ENCODE measurements at places on chromosomes 5 and 9. TPM values are rescaled to one million over a fixed set of nuclear protein-coding genes. Genes with fewer than 3 reads are reported as not detected.
A peak's percentile ranks its signal among the peaks of the same experiment; 100 is the strongest.

- no peak overlapping the region for H3K27ac ChIP-seq
- H3K27me3 ChIP-seq, result no peaks in the 10 kb centered on the region
- DNase-seq, result peak; percentile 37
- no peak overlapping the region for H3K4me3 ChIP-seq
- H3K4me1 ChIP-seq, result no peaks in the 10 kb centered on the region
Measured at GRCh38 chr5:42005561-42006153, 80.6 kb downstream of the FBXO4 start.

DNA sequence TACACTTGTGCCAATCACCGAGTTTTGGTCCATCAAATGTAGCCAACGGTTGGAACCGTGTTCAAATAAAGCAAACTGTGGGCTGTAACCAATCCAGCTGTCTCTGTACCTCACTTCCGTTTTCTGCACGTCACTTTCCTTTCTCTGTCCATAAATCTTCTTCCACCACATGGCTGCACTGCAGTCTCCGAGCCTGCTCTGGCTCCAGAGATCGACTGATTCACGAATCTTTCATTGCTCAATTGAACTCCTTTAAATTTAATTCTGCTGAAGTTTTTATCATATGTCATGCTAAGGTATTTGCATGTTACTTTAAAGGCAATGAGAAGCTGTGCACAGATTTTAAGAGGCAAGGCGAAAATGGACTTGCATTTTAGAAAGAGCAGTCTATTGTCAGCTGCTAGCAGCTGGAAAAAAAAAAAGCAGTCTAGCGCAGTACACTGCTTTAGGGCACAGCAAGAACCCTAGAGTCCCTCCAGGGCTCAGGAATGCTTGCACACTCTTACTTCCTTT, 13.2 kb downstream of the TTC39B start:
- H3K4me3 ChIP-seq, result no peak overlapping the region
- peak overlapping the region; percentile 66 for H3K27ac ChIP-seq
- no peaks in the 10 kb centered on the region for H3K27me3 ChIP-seq
- H3K36me3 ChIP-seq, result no peaks in the 10 kb centered on the region

GRCh38 chr9:74953235-74953751, 581 bp upstream of the C9orf40 start:
- H3K4me1 ChIP-seq, result no peaks in the 10 kb centered on the region
- no peaks in the 10 kb centered on the region for H3K36me3 ChIP-seq
- no peaks in the 10 kb centered on the region for H3K27me3 ChIP-seq
- H3K27ac ChIP-seq, result no peak overlapping the region
- peak overlapping the region; percentile 89 for H3K4me3 ChIP-seq

ORM2 gene
- total RNA-seq, result not detected

DNA sequence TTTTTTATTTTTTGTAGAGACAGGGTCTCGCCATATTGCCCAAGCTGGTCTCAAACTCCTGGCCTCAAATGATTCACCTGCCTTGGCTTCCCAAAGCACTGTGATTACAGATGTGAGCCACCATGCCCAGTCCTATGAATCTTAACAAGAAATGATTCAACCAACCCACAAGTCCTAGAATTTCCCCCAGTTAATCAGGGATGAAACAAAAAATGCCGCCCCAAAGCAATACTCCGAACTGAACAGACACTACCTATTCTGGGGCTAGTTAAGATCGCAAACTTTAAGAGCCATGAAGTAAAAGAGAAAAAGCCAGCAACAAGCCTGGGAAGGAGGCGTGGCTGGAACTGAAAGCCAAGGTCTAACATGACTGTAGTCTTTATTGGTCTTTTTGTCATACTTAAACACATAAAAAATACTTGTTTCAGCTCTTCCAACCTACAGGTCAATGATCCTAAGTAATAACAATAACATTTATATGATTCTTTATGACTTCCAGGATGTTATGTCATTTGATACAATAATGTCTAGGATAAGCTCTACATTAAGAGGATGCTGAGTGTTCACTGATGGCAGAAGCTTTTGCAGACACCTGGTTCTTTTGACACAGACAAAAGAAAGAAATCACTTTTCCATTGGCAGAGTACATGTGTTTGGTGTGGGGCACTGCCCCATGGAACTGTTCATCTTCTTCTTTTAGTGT, 361.1 kb upstream of the TLE4 start:
- no peak overlapping the region for H3K4me3 ChIP-seq
- H3K27ac ChIP-seq, result no peak overlapping the region
- no peak for DNase-seq
- no peaks in the 10 kb centered on the region for H3K4me1 ChIP-seq
- no peaks in the 10 kb centered on the region for H3K27me3 ChIP-seq
- H3K36me3 ChIP-seq, result no peaks in the 10 kb centered on the region

Data from cardiac muscle cell (in vitro differentiated cells and primary cell).